ENCODE measurements at places on chromosomes 6 and 20. TPM values are rescaled to one million over a fixed set of nuclear protein-coding genes. Genes with fewer than 3 reads are reported as not detected.

The ISM1 gene
- total RNA-seq, result 1.6 TPM

The BYSL gene
- total RNA-seq, result 2.9 TPM

The NEU1 gene
- 33.7 TPM for total RNA-seq

The HEY2 gene
- total RNA-seq, result 2.5 TPM

The COL11A2 gene
- 0.16 TPM for total RNA-seq

The STX11 gene
- 3.4 TPM for total RNA-seq

The KHDC1L gene
- total RNA-seq, result not detected

The RPL10A gene
- total RNA-seq, result 2,837 TPM

The TMEM170B gene
- 10.3 TPM for total RNA-seq

The LCA5 gene
- total RNA-seq, result 5.0 TPM

Data from sigmoid colon (tissue), 7 donors.